D721Med (cell line): ENCODE measurements at places on chromosomes 2 and 18.

GRCh38 chr2:64718250-64718885, 64.7 kb upstream of the SERTAD2 start:
- DNase-seq = no peak

DNA sequence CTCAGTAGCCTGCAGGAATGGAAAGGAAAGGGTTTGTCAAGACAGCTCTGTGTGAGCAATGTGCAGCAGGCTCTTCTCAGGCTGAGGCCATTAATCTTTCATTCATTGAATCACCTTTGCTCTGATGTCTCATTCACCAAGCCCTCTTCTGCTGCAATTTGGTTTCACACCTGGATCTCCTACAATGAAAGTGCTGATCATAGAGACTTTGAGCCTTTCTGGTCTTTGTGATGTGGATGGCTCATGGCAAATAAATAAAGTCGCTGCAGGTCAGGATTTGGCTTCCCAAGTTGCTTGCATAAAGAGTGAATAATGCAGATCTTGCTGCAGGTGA, 95.8 kb upstream of the SPRED2 start:
- no peak for DNase-seq

GRCh38 chr2:241547781-241548450, 10.6 kb upstream of the BOK start:
- no peak for DNase-seq

GRCh38 chr2:53505826-53506225, 261.8 kb upstream of the CHAC2 start:
- no peak for DNase-seq

DNA sequence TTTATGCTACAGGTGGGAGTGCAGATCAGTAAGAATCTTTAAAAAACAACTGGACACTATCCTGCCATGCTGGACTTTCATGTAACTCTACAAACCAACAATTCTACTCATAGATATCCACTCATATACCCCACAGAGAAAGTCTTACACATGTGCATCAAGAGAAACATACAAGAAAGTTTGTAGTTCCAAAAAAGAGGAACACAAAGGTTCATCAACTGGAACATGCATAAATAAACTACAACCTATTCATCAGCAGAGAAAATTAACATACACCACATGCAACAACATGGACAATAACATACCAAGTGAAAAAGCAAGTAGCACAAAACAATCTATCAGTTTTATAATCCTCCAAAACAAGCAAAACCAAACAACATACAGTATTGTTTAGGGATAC, 17.0 kb downstream of the TCF4 start:
- no peak for DNase-seq

DNA sequence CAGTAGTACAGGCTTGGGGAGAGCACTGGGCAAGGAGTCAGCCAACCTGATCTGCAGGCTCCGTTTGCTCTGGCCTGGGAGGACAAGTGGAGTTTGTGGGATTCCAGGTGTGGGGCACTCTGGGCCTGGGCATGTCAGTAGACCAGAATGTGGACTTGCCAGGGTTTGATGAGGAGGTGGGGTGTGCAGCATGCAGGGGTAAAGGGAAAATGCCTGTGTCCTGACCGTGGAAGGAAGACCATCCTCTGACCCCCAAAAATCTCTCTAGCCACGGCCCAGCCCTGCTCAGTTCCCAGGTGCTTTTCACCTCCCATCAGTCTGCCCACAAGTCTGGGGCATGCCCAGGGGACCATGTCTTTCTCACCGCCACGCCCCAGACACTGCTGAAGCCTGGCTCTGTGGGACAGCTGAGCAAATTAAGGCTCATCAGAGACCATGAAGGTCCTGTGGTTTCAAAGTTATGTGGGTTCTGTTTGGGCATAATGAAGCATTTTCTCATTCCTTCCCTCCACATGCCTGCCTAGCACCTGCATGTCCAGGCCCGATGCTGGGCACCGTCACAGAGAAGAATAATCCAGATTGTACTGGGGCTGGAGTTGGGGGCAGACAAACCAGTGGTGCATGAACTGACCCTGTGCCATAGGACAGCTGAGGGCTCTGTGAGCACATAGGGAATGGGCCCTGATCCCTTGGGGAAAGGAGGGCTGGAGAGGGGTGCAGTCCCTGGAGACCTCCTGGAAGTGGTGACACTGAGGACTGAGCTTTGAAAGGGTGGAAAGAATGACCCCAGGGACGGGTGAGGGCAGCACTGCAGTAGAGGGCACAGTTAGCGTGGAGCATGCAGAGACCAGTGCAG, 6.5 kb upstream of the KCNF1 start:
- DNase-seq = no peak

GRCh38 chr18:55763298-55763697, 175.3 kb upstream of the TCF4 start:
- no peak for DNase-seq

DNA sequence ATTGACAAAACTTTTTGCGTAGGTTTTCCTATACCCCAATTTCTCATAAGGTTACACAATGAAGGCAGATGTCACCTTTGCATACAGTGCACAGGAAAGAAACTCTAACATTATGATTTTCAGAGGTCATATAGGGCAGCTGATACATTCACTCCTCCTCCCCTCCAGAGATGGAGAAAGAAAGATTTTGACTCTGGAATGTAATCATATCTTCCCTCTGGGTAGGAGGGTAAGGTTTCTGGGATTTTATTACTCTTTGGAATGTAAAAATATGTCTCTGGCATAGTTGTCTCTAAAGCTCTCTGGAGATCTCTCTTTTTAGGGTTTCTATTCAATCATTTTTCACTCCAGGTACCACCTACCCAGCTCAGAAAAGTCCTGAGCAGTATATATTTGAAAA, 398.3 kb downstream of the GPD2 start:
- DNase-seq = no peak

DNA sequence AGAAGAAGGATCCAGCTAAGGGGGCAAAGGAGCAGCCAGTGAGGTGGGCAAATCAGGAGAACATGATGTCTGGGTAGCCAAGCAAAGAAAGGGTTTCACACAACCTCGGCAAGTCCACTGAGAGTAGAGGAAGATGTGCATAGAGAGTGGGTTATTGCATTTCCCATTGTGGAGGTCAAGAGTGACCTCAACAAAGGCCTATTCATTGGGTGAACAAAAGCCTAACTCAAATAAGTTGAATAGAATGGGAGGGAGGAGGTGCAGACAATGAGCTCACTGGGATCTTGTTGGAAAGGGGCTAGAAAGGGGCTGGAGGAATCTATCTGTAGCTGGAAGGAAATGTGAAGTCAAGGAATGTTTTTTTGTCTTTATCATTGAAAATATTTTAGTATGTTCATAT, 14.0 kb upstream of the PDCL3 start:
- no peak for DNase-seq

- DNase-seq = no peak
These were observed 111.7 kb downstream of the BABAM2 start for GRCh38 chr2:28002181-28002580.

- DNase-seq = no peak
These were observed 217.2 kb upstream of the OSR1 start for GRCh38 chr2:19575641-19576040.

- DNase-seq = no peak
These were observed 228.3 kb downstream of the LDLRAD4 start for GRCh38 chr18:13446610-13447461.

DNA sequence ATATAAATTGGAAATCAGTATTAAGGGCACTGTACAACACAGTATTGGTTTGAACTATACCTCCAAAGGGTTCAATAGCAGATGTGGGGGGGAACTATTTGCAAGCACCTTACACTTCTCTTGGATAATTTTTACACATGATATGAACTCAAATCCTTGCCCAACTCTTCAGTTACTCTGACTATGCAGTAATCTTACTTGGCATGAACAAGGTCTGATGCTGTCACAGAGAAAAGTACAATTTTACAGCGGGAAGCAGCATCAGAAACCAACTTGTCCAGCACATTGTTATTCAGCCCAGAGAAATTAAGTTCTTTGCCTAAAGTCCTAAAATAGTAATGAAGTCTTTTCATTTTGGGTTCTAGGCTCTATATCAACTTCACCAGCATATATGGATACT, 98.2 kb downstream of the ZNF521 start:
- DNase-seq = no peak

DNA sequence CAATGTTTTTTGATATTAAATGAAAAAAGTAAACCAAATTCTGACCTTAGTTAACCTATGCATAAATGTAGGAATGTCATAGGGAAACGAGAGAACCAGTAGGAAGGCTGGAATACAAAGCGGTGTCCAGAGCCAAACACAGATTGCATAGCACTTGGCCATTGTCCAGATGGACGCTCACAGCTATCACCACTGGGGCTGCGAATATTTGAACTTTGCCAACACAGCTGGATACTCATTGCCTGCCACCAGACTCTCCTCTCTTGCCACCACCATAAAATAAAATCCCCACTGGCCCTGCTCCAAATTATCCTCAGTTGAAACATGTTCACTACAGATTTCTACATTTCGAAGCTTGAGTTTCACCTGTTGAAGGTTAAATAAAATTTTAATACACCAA, 159.3 kb upstream of the GULP1 start:
- no peak for DNase-seq

DNA sequence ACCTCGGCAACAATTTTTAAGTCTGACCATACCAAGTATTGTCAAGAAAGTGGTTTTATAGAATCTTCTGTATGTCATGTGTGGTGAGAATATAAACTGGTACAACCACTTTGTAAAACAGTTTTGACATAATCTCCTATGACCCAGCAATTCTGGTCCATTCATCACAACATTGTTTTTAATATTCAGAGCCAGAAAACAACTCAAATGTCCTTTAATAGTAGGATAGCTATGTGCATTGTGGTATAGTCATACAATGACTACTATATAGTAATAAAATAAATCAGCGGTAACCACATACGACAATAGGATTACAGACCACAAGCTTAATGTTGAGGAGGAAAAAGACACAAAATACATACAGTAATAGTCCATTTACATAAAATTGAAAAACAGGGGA, 175.2 kb upstream of the SPATS2L start:
- no peak for DNase-seq

GRCh38 chr2:8427211-8427610, 254.6 kb upstream of the ID2 start:
- no peak for DNase-seq

- no peak for DNase-seq
These were observed 44.7 kb downstream of the PID1 start for GRCh38 chr2:229226382-229226781.

DNA sequence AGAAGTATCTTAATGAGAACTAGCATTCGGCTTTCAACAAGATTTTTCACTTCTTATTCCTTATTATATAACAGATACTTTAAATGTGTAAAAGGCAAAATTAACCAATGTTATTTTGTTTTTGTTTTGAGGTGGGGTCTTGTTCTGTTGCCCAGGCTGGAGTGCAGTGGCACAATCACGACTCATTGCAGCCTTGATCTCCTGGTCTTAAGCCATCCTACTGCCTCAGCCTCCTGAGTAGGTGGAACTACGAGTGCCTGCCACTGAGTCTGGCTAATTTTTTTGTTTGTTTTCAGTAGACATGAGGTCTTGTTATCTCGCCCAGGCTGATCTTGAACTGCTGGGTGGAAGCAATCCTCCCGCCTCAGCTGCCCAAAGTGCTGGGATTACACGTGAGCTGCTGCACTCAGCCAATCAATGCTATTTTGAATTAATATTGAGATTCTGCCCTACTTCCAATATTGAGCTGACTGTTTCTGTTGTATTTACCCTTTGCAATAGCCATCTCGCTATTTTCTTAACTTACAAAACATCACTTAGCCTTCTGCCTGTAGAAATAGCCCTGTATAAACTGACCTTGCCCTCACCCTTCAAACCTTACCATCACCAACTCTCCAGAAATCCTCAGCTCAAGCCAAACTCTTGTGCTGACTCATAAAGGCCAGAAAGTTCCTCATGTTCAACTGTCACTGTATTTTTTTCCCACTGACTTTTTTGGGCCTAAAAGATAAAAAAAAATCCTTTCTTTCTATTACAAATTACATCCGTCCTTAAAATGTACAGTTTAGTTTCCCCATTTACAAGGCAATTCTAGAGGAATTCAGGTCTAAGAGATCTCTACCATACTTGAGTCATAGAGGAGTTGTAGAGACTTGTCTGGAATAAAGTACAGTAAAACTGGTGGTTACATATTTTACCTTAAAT, 94.3 kb downstream of the OLA1 start:
- no peak for DNase-seq

- DNase-seq = no peak
These were observed 196.9 kb downstream of the MYCN start for GRCh38 chr2:16137080-16137755.

DNA sequence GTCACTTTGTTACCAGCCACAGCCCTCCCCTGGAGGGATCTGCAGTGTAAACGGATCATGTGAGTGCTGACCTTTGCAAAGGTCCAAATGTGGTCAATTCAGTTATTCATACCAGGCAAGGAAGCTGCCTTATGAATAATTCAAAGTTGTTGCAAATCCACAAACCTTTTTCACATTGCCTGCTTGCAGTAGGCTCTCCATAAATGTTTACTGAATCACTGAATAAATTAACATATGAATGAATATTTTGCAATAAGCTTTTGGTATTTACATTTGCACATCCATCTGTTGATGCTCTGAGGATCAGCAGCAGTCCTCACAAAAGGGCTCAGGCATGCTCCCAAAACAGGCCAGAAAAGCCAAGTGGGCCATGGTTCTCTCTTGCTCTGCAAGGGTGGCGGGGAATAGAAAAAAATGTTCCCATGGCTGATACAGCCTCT, 156.8 kb downstream of the VAPA start:
- DNase-seq = no peak

- DNase-seq = no peak
These were observed 199.9 kb upstream of the PKDCC start for GRCh38 chr2:41847744-41848441.
